8988T (cell line): ENCODE measurements at places on chromosomes 6 and 20.

DNA sequence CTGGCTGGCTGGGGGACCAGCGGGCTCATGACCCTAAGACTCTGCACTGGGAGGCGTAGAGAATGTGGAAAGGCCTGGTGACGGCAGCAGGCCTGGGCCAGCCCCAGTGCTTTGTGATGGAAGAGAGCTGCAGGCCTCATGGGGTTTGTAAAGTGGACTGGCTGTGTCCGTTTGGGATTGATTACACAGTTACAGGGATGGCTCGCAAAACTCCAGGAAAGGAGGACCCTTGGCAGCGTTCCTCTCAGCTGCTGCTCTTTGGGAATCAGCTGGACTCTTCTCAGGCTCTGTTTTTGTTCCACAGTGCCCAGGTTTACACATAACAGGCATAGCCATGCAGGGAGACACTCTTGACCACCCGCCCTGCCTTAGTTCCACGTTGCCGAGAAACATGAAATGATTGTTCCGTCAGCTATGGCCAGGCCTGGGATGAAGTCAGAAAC, 89.0 kb downstream of the SLX4IP start:
- no peak for DNase-seq

DNA sequence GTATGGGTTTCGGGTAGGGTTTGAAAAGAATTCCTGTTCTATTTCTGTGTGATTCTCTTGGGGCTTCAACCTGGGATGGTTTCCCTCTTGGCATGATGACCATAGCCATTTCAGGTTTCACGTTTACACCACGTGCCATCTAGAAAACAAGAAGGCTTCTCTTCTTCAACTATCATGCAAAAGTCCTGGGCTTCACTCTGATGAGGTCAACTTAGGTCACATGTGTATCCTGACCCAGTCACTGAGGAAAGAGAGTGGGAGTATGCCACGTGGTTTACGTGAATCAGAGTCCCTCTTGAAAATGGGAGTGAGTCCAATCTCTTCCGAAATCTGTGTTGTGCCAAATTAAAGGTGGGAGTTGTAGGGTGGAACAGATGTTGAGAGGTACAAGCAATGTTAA, 141.3 kb upstream of the INSM1 start:
- DNase-seq: no peak

GRCh38 chr6:168192901-168193815, 114.1 kb upstream of the FRMD1 start:
- no peak for DNase-seq

- no peak for DNase-seq
These were observed 101.5 kb downstream of the POPDC3 start for GRCh38 chr6:105078386-105078708.

DNA sequence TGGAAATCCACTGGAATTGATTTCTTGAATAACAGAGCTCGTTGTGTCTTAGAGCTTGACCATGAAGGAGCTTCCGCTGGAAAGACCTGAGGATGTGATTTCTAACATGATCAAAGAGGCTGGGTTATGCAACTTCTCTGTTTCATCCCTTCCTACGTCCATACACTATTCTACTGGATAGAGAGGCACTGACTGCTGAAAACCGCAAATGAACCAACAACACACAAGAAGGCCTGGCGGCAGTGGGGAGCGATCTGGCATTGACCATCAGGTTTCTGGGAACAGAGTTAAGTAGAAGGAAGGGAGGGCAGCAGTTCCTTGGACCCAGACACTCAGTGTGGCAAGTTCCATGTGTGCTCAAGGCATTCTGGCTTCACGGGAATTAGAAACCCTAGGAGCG, 13.3 kb downstream of the LRRN4 start:
- DNase-seq: no peak

DNA sequence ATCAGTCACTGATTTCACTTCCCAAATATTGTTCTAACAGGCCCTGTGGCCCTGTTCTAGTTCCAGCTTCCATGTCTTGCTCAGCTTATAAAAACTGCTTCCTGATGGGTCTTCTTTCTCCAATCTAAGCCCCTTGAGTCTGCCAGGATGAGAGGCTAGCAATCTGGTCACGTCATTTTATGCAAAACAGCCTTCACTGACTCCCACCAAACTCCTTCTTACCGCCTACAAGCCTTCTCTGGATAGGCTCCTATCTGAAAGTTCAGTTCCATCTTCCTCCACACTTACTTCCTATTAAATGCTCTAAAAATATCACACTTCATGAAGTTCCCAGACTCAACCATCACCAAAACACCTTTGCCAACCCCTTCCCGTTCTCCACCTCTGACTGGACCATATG, 15.5 kb downstream of the CRNKL1 start:
- no peak for DNase-seq

- no peak for DNase-seq
These were observed 57.2 kb downstream of the PRKN start for GRCh38 chr6:162670345-162670744.

GRCh38 chr6:157119502-157120027, 203.8 kb downstream of the TMEM242 start:
- DNase-seq: no peak

DNA sequence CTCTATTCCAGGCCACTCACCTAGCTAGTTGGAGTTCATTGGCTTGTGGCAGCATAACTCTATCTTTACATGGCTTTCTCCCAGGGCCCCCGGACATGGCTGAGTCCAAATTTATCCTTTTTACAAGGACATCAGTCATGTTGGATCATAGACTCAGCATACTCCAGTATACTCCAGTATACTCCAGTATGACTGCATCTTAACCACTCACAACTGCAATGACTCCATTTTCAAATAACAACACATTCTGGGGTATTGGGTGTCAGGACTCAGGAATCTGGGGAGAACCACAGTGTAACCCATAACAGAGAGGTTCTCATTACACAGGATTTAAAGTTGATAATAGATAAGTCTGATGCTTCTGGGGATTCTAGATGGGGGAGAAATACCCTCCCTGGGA, 53.8 kb upstream of the TSHZ2 start:
- no peak for DNase-seq

- no peak for DNase-seq
These were observed 81.3 kb downstream of the VEGFA start for GRCh38 chr6:43851204-43851865.

DNA sequence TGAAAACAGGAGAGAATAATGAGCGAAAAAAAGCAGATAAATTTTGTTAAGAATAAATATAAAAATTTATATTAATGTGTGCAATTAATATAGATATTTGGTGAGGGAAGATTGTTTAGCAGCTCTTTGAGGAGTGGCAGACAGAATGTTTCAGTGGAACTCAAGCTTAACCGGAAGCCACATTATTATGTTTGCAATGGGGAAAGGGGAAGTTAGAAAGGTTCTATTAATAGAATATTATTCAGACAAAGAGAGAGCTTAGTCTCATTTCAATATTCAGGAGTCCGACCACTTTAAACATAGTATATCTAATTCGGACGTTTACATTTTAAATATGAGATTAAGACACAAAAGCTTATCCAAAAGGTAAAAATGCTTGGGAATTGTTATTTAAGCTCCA, 81.6 kb upstream of the KHDRBS2 start:
- no peak for DNase-seq

GRCh38 chr20:54794110-54794509, 318.7 kb downstream of the DOK5 start:
- no peak for DNase-seq

- no peak for DNase-seq
These were observed 184.3 kb upstream of the PMEPA1 start for GRCh38 chr20:57894096-57894495.

GRCh38 chr20:32360333-32360634, 2.2 kb downstream of the ASXL1 start:
- DNase-seq: no peak

- DNase-seq: no peak
These were observed 108.5 kb upstream of the MAP7 start for GRCh38 chr6:136658711-136659110.

DNA sequence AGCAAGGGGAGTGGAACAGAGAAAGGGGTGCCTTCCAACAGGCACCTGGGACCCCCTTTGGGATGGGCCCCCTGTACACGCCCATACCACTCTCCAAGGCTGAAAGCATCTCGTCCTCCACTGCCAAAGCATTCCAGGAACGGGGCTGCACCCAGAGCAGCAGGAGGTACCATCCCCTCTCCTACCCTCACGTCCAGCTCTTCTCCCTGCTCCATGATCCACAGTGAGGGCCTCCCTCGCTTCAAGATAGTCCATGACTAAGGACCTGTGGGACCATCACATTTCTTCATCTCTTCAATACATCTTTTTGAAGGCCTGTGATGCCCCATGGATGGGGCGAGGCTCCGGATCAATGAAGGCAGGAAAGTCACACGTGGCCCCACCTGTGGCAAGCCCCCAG, 209.9 kb downstream of the ANKRD60 start:
- no peak for DNase-seq

GRCh38 chr6:147429794-147430193, 78.7 kb upstream of the SAMD5 start:
- no peak for DNase-seq

DNA sequence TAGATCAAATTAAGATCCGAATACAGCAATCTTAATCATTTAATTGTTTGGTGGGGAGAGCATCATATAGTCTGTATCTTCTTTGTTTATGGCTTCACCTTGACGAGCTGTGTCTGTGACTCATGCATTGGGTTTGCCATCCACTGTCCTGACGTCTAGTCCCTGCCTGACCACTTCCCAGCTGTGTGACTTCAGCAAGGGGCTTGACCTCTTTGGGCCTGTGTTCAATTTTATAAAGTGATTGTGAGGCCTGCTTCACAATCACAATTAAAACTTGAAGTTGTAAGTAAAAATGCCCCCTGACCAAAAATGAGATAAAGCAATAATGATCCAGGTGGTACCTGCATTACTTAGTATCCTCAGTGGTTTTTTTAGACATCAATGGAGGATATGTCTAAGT, 209.2 kb downstream of the ZNF217 start:
- DNase-seq: no peak

- no peak for DNase-seq
These were observed 131.6 kb upstream of the TOP1 start for GRCh38 chr20:40896814-40897700.

DNA sequence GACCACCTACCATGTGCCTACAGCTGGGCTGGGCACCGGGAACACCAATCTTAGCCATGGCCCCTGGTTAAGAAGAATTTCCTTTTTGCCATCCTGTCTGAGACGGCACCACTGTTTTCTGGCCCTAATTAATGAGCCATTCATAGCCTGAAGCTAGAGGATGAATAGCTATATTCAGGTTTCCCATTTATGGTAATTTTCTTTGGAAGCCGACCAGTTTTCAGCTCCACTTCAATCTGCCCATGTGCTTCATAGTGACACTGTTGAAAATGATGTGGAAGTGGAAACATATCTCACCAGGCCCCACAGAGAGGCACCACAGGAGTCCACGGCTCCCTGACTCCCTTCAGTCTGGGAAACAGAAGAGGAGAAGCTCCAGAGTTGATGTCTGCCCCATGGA, 22.6 kb upstream of the ULBP3 start:
- DNase-seq: no peak

DNA sequence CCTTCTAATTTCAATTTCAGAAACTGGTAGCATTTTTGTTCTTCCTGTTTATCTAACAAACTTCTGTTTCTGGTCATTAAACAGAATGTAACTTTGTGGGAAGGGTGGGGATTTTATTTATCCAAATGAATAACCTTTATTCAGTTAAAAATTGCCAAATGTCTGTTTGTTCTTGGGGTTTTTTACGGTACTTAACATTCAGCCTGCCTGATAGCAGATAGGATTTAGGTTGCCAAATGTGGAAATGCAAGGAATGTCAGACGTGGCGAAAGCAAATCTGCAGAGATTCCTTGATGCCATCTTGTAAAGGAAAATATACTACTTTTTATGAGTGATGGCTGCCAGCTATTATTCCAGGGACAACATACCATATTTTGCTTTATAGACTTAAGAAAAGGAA, 95.7 kb downstream of the LYRM2 start:
- no peak for DNase-seq

DNA sequence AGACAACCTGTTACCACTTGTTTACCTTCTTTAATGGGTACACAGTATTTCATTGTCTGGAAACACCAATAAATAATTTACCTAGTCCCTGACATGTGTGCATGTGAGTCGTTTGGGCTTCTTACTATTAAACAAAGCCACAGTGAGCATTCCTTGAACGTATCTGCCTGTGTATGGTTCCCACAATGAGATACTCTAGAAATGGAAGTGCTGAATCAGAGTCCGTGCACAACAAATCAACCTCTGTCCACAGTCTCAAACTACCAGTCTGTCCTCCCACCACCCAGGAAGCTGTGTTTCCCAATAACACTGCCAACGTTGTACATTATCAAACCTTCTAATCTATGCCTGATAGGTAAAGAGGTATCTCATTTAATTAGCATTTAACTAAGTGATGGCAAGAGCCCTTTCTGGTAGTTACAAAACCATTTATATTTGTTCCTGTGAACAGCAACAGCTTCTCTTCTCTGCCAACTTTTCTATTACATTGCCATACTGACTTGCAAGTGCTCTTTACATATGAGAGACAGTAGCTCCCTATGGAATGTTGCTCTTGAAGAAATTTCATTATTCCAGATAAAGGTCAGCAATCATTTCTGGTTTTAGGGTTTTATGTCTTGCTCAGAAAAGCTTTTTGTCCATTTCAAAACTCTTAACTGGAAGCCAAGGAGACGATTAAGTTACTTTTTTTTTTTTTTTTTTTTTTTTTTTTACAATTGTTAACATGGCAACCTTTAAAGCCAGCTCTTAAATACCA, 14.7 kb downstream of the JAG1 start:
- DNase-seq: no peak

DNA sequence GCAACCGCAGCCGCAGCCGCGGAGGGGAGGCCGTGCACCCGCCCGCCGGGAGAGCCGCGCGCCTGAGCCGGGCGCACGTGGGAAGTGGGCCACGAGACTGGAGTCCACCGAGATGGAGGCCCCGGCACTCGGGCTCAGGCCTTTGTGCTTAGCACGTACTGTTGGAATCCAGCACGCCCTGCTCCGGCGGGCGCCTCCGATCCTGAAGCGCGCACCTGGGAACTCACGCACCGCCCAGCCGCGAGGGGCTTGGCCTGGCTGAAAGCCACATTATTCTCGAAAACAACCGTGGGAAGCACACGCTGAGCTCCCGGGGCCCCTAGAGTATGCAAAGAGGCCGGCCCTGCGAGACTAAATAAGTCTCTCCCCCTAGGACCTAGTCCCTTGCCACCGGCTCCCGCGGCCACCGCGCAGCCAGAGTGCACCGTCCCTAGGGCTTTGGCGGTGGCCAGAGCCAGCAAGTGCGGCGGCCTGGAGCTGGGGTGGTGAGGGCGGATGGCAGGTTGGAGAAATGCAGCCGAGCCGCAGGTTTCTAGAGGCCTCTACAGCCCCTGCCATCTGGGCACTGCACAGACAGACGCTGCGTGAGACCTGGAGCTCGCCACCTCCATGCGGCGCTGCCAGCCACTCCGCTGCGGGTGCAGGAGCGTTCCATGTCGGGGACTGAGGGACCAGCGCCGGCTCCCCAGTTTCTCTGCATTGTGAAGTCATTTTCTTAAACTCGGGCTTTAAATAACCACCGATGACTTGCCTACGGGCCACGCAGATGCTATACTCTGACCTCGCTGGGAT, 42.0 kb upstream of the LY86 start:
- DNase-seq: peak; percentile 51

- no peak for DNase-seq
These were observed 50.5 kb downstream of the HNF4A start for GRCh38 chr20:44405785-44406571.

GRCh38 chr6:32083812-32084768, 25.0 kb downstream of the TNXB start:
- no peak for DNase-seq
